Activated CD8-positive, alpha-beta memory T cell treated with anti-CD3 and anti-CD28 coated beads for 4 hours (primary cell): ENCODE measurements at places on chromosomes 5 and 9.

DNA sequence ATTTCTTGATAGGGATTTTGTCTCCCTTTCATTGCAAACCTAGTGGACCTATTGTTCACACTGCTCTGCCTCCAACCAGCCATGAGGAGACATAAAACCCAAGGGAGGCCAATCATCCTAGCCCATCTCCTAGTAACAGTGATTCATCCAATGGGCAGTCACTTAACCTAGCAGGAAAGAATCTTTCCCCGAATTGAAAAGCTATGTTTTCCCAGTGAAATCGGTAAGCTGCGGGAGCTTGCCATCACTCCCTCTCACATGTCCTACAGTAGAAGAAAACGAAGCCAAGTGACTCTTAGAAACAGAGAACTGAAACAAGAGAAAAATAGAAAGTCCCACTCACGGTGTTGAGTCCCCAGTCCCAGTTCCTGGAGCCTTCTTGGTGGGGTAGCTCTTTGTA is 123.3 kb downstream of the SUSD1 start:
- no peak for DNase-seq

- no peak for DNase-seq
Observed at GRCh38 chr9:101791938-101792337, 53.5 kb upstream of the GRIN3A start.

GRCh38 chr9:102435427-102435826 is 559.7 kb upstream of the CYLC2 start:
- no peak for DNase-seq

GRCh38 chr9:119880361-119880760 is 511.1 kb upstream of the BRINP1 start:
- no peak for DNase-seq

DNA sequence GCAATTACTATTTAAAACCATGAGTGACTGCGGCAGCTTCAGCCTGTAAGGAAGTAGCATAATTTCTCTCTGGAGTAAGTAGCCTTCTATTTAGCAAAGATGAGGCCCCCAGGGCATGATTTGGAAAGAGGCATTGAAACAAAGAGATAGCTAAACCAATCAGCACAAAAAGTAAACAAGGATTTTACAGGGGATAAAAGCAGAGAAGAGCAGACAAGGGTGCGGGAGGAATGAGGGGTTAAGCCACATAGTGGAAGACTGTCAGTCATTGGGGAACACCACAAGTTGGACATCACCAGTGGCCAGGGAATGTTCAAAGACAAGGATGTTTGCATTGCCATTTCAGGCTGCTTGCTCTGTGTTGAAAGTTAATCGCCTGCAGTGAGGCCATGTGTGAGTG is 24.0 kb upstream of the C5orf63 start:
- no peak for DNase-seq

GRCh38 chr5:126368239-126368812 is 54.9 kb upstream of the GRAMD2B start:
- DNase-seq, result no peak
